ENCODE measurements at places on chromosomes 4 and X.

DNA sequence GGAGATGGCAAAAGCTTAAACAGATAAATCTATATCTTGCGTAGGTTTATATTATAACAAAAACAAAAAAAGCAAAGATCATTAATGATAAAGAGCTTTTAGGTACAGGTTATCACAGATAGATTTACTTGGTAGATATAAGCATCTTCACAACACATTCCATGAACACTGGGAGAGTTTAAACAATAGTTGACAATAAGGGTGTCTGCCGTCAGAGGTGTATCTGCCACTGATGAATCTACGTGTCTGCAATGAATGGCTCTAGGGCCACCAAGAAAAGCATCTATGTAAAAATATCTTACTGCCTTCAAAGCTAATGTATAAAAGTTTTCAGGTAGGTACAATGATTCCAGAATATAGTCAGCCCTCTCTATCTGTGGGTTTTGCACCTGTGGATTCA lies 43.7 kb downstream of the RASGEF1B start:
- H3K36me3 ChIP-seq, result peaks cover 84% of the 10 kb centered on the region
- H3K4me3 ChIP-seq, result no peak overlapping the region
- H3K4me1 ChIP-seq, result peaks cover 15% of the 10 kb centered on the region

DNA sequence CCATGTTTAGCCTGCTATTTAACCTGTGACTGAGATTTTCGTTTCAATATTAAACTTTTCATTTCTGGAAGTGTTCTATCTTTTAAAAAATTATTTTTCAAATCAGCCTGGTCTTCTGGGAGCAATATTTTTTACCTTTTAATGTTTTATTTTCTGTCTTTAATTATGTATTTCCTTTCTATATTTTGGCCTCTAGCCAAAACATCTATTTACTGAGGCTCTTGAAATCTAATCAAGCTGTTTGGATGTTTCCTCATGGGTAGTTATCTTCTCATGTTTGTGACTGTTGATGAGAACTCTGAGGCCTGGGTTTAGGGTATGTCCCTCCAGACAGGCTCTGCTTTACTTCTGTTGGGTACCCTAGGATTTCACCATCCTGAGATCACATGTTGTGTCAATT lies 10.3 kb upstream of the SLC10A4 start:
- H3K27me3 ChIP-seq, result peaks cover 8% of the 10 kb centered on the region
- DNase-seq, result no peak
- H3K27ac ChIP-seq, result no peak overlapping the region
- H3K36me3 ChIP-seq, result no peaks in the 10 kb centered on the region

GRCh38 chr4:42152507-42153504 lies at the start of gene BEND4:
TSS of gene BEND4 (minus strand) at chr4:42152655. CDS start at chr4:42152143, 512 bp downstream.
- peaks cover 4% of the 10 kb centered on the region for H3K36me3 ChIP-seq
- peaks cover 1% of the 10 kb centered on the region for H3K27me3 ChIP-seq
- H3K4me1 ChIP-seq, result peaks cover 40% of the 10 kb centered on the region
- no peak for DNase-seq
- H3K4me3 ChIP-seq, result peak within 1 kb of the TSS; percentile 95

- H3K27ac ChIP-seq, result no peak overlapping the region
- H3K36me3 ChIP-seq, result no peaks in the 10 kb centered on the region
- H3K4me3 ChIP-seq, result no peak overlapping the region
- H3K4me1 ChIP-seq, result peaks cover 2% of the 10 kb centered on the region
- no peak for DNase-seq
These were observed 603.9 kb downstream of the INPP4B start for GRCh38 chr4:142242156-142242555.

- H3K27ac ChIP-seq, result no peak overlapping the region
- DNase-seq, result no peak
- H3K4me1 ChIP-seq, result no peaks in the 10 kb centered on the region
- H3K4me3 ChIP-seq, result no peak overlapping the region
- no peaks in the 10 kb centered on the region for H3K27me3 ChIP-seq
These were observed 39.0 kb downstream of the GUCY1A1 start for GRCh38 chr4:155705664-155706063.

DNA sequence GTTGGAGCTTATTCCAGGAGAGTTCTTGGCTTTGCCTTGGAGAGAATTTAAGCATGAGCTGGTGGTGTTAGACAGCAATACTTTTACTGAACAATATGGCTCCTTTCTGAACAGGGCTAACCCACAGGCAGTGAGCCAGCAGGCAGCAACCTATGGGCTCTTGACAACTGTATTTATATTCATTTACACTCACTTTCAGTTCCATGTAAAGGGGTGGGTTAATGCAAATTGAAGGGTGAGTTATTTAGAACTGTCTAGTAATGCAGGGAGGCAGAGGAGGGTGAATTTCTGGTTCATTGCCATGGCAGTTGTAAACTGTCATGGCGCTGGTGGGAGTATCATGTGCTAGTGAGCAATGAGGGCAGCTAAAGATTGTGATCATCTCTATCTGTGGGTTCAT lies 15.7 kb downstream of the FOXR2 start:
- no peak overlapping the region for H3K4me3 ChIP-seq
- H3K27me3 ChIP-seq, result no peaks in the 10 kb centered on the region
- no peaks in the 10 kb centered on the region for H3K36me3 ChIP-seq
- H3K4me1 ChIP-seq, result peaks cover 6% of the 10 kb centered on the region

DNA sequence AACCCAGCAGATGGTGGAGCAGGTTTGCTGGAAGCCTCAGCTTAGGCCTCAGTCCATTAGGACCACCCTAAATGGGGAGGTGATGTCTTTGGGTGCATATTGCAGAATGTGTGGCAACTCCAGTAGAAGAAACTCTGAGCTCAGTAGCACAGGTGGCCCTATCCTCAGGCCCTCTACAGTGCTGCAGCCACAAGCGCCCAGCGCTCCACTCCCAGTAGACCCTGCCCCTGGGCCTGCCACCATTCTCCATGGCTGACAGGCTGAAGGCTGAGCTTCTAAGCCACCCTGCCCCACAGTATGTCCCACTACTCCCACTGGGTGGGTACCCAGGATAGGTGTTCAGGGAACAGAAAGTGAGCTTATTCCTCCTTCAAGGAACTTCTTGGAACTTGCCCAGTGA lies 162.8 kb upstream of the MAMLD1 start:
- no peak overlapping the region for H3K4me3 ChIP-seq
- H3K4me1 ChIP-seq, result peaks cover 10% of the 10 kb centered on the region
- no peak for DNase-seq

All from activated B cell treated with CpG ODN at 0.5 μM for 24 hours (primary cell).